SJCRH30 (cell line): ENCODE measurements at places on chromosomes 2 and 18.

DNA sequence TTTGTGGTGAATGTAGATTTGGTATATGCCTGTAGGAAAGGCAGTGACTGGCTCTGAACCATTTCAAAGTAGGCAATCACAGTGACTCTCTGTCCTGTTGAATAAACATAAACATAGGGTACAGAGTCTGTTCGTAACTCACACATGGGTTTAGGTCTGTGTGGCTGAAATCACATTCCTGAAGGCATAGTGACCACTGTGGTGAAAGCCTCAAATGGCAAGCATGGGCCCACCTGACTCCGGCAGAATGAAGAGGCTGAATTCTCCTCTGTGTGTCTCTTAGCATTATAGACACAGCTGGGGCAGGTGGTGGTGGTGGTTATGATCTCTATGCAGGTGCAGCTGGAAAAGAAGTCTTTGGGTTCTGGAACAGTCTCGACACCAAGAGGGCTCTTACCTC is 61.2 kb downstream of the ITGA6 start:
- no peak overlapping the region for H3K4me3 ChIP-seq
- no peak overlapping the region for H3K27ac ChIP-seq
- DNase-seq = no peak
- H3K4me1 ChIP-seq = no peaks in the 10 kb centered on the region
- no peaks in the 10 kb centered on the region for H3K27me3 ChIP-seq
- H3K36me3 ChIP-seq = peaks cover 24% of the 10 kb centered on the region; the same call in 1 of the 2 replicates

DNA sequence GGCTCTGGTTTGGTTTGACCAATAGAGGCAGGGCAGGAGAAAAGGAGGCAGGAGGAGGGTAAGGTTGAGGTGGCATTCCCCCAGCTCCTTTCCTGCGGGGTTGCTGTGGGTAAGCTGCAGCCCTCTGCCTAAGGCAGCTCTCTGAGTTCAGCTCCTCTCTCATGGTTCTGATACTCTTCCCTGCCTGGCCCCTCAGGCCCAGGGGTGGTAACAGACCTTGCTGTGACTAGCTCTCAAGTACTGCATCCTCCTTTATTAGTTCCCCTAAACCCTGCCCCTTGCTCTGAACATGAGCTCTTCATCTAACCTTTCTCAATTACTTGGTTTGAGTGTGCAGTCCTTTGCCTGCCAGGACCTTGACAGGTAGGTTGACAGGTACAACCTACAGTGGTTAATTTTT is 205.5 kb downstream of the SLC4A3 start:
- no peaks in the 10 kb centered on the region for H3K36me3 ChIP-seq
- DNase-seq = no peak
- H3K4me1 ChIP-seq = no peaks in the 10 kb centered on the region
- H3K4me3 ChIP-seq = no peak overlapping the region
- H3K27me3 ChIP-seq = no peaks in the 10 kb centered on the region

DNA sequence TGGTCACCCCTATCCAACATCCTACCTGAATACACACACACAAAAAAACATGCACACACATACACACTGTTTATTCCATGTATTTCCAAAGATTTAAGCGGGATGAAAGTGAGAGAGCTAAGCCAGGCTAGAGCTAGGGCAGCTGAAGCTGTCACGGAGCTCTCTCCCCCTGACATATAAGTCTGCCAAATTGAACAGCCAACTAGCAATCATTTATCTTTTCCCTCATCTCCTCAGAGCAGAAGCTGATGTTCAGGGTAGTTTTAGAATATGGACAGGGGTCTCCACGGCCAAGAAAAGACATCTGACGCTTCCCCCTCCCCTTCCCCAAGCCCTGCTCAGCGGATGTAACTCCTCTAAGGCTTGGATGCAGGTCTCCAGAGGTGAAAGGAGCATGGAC is 171.6 kb downstream of the GRB14 start:
- no peak overlapping the region for H3K27ac ChIP-seq
- H3K4me3 ChIP-seq = no peak overlapping the region
- DNase-seq = no peak
- H3K27me3 ChIP-seq = no peaks in the 10 kb centered on the region; the same call in 1 of the 2 replicates

DNA sequence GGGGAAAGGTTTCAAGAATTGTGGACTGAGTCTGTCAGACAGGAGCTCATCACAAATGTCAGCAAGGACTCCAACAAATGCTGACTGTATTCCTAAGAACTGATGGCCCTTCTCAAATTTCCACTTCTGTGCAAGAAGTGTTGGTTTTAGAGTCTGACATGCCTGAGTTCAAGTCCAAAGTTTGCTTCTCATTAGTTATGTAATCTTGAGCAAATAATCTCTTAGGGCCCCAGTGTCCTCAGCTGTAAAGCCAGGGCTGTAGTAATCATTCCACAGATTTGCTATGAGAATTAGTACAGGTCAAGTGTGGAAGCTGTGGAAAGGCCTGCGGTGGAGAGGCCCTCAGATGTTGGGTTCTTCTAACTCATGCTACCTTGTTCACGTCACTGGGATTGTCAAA is 23.9 kb downstream of the MEP1B start:
- H3K4me3 ChIP-seq = no peak overlapping the region
- H3K27ac ChIP-seq = no peak overlapping the region
- H3K36me3 ChIP-seq = no peaks in the 10 kb centered on the region
- no peaks in the 10 kb centered on the region for H3K4me1 ChIP-seq
- DNase-seq = no peak

DNA sequence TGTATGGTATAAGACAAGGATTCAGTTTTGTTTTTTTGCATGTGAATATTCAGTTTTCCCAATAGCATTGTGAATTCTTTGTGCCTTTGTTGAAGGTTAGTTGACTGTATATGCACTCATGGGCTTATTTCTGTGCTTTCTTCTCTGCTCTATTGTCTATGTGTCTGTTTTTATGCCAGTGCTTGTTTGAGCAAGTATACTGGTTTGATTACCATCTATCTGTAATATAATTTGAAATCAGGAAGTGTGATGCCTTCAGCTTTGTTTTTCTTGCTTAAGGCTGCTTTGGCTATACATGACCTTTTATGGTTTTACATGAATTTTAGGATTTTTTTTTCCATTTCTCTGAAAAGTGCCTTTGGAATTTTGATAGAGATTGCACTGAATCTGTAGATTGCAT is 23.5 kb downstream of the COLEC11 start:
- H3K27me3 ChIP-seq = no peaks in the 10 kb centered on the region
- H3K4me1 ChIP-seq = no peaks in the 10 kb centered on the region
- no peak overlapping the region for H3K27ac ChIP-seq
- no peaks in the 10 kb centered on the region for H3K36me3 ChIP-seq

DNA sequence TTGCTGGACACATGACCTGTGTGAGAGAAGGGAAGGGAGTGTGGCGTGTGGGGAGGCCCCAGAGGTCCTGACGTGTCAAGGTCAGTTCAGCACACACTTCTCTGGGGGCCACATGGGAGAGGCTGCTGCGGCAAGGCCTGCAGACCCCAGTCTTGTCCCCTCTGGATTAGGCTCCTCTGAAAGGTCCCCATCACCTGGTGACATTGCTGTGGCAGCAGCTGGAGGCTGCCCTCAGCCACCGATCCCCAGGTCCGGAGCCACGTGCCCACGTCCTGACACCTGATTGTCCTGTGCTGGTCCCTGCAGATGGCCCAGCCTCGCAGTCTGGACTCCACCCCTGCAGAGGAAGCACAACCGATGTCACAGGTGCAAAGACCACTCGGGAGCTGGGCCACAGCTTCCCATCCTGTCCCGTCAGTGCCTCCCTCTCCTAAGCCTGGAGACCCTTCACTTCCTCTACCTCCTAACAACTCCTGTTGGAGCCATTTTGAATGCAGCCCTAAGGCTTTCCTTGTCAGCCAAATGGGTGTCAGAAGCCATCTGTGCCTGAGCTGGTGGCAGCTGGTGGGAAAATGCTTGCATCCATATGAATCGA is 12.7 kb downstream of the TMEM177 start:
- H3K4me1 ChIP-seq = peaks cover 23% of the 10 kb centered on the region
- H3K4me3 ChIP-seq = no peak overlapping the region
- no peaks in the 10 kb centered on the region for H3K27me3 ChIP-seq
